ENCODE measurements at places on chromosomes 2 and 18. TPM values are rescaled to one million over a fixed set of nuclear protein-coding genes. Genes with fewer than 3 reads are reported as not detected.

LAPTM4A gene
- total RNA-seq, result 35.3 TPM

NAT8 gene
- not detected for total RNA-seq

EMILIN2 gene
- 10.7 TPM for total RNA-seq

SRD5A2 gene
- not detected for total RNA-seq

IL37 gene
- total RNA-seq, result not detected

TMEM37 gene
- total RNA-seq, result 0.44 TPM

EGR4 gene
- total RNA-seq, result 0.10 TPM

COMMD1 gene
- total RNA-seq, result 18.2 TPM

BOLA3 gene
- 15.5 TPM for total RNA-seq

SLC4A3 gene
- 0.13 TPM for total RNA-seq

STARD6 gene
- total RNA-seq, result not detected

UGT1A3 gene
- not detected for total RNA-seq

RTP5 gene
- 1.3 TPM for total RNA-seq

CMPK2 gene
- total RNA-seq, result 9.1 TPM

DSG1 gene
- total RNA-seq, result not detected

TCF7L1 gene
- total RNA-seq, result not detected

NBAS gene
- total RNA-seq, result 32.0 TPM

TDRD15 gene
- total RNA-seq, result not detected

CNTNAP5 gene
- not detected for total RNA-seq

LYG2 gene
- total RNA-seq, result not detected

KIF1A gene
- total RNA-seq, result 0.58 TPM

IL36A gene
- total RNA-seq, result not detected

GAREM1 gene
- total RNA-seq, result 0.38 TPM

ABCG5 gene
- total RNA-seq, result not detected
